NCI-H2227 treated with DMSO at 0.1 percent for 48 hours (cell line): ENCODE measurements at places on chromosomes 11 and 22.
A peak's percentile ranks its signal among the peaks of the same experiment; 100 is the strongest.

- no peak for DNase-seq
Observed at GRCh38 chr11:112885744-112886433, 75.3 kb upstream of the NCAM1 start.

DNA sequence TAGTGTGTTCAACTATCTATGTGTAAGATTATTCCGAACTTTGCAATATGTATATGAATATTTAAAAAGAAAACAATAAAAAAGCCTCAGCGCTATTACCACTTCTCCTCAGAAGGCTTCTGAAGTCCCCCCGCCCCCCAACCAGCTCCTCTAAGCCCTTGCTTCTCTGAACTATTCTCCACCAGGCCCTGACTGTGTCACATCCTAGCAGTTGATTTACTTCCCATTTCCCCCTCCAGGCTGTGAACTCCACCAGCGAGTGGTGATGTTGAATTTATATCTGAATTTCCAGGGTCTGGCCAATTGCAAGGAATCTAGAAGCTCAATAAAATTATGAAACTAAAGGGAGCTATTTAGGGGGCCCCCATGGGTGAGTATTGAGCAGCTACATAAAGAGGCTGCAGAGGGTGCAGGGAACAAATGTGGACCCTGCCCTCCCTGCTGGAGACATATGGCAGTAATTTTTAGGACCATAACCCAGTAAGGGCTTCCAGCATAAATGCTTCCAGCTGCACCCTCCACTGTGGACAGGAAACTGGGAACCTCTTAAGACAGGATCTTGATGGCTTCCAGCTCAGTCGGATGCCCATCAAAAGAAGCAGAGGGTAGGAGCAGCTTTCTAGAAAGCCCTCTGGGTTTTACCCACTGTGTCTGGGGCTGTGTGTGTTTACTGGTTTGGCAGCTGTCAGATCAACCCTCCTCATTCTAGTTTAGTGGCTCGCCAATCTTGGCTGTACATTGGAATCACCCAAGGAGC, 81.4 kb downstream of the TIMP3 start:
- no peak for DNase-seq

GRCh38 chr11:9461760-9462134, 935 bp downstream of the ZNF143 start:
- DNase-seq: peak; percentile 23

DNA sequence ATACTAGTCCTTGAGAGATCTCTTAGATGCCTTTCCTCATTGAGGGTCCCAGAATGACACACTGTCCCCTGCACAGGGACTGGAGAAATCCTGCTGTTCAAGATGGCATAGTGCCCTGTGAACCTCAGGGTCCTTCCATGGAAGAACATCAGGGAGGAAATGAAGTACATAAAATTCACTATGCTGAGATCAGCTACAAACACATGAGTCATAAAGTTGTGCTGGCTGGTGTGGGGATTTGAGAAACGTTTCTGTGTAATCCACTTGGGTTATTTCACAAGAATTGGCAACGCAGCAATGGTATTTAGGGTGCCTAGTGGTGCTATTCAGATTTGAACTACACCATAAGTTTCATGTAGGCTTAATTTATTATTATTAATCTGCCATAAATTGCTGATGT, 174.4 kb downstream of the MAML2 start:
- no peak for DNase-seq

GRCh38 chr11:16114431-16114830, 241.9 kb downstream of the SOX6 start:
- DNase-seq: no peak
